ENCODE measurements at places on chromosomes 1 and 21.
A peak's percentile ranks its signal among the peaks of the same experiment; 100 is the strongest.

- no peak for DNase-seq
Measured at GRCh38 chr1:101905283-101905835, 91.4 kb downstream of the OLFM3 start.

DNA sequence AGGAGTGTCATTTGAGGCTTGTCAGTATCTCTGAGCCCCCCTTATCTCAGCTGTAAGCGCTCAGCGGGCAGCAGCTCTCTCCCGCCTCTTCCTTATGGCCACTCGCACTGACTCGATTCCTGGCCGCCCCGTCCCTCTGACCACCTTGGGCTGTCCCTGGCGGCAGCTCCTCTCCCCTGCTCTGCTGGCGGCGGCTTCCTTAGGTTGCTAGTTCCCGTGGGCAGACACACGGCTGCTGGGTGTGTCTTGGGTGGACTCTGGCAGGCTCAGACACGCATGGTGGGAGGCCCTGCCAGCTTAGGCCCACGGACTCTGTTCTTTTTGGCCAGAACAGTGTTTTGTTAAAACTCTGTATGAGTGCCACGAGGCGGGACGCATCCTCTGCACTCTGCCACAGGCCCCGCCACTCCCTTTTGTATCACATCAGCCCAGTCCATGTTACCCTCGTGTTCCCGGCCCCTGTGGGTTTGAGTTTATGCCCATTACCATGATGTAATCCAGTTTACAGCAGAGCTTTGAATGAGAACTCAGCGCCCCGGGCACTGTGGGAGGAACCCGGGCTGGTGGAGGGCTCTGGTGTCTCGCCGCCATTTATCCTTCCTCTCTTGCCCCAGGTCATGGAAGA lies 45.9 kb downstream of the COQ8A start:
- no peak for DNase-seq

GRCh38 chr21:45536301-45537081 lies 5.7 kb downstream of the SLC19A1 start:
- no peak for DNase-seq

GRCh38 chr1:94258873-94259331 lies 21.5 kb upstream of the ARHGAP29 start:
- peak; percentile 90 for DNase-seq

DNA sequence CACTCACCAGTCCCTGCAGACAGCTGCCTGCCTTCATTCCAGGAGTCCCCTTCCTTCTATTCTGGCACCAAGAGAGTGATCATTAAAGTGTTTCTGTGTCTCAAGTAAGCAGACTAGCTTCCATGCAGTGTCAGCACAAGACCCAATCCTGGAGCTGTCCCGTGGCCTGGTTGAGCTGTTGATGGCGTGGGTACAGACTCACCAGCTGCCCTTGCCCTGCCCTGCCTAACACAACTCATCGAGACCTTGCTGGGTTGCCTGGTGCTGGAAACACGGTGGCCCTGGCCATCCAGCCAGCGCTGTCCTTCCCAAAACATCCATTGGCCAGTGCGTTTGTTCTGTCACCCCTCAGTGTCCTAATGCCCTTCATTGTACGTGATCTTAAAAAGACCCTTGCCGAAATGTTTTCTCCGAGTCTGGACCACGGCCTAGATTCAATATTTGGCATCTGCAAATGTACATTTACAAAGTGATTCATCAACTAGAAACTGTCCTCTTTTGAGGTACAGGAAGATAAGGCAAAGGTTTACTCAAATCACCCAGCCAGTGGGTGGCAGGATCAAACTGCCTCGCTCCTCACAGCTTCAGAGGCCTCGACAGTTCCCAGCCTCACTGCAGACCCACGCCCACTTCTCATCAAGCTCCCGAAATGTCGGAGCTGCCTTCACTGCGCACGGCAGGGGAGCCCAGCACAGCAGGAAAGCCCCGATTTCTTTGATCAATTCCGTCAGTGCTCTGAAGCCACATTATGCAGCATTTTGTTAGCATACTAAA lies 494.2 kb downstream of the KIF26B start:
- DNase-seq, result no peak

- DNase-seq, result no peak
Measured at GRCh38 chr1:203954788-203955552, 93.6 kb downstream of the SNRPE start.

GRCh38 chr1:24111262-24111995 lies 506 bp downstream of the MYOM3 start:
- no peak for DNase-seq

- DNase-seq, result no peak
Measured at GRCh38 chr1:226432586-226433340, 24.9 kb upstream of the PARP1 start.

DNA sequence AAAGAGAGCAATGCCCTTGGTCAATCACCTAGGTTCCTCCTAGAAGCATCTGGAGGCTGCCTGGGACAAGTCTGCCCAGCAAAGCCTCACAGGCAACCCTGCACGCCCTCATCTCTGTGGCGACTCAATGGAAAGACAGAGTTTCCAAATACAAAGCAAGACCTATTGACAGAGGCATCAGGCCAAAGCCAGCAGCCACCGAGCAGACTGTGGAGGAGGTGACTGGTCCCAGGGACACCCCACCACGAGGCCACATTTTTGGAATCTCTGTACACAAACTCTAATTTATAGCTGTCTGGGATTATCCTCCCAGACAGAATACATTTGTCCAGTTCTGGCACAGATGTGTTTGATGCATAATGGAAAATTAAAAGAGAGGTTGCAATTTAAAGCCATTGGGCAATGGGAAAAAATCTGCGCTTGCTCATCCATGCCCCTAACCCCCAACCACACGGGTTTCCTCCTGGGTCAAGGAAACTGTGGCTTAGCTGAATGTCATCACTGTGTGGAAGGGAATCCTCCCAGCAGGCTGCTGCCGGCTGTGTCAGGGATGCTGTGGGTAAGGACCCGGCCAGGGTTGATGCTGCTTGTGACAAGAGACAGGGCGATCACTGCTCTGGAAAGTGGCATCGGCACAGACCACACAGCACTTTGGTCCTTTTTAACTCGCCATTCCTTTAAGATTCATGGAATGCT lies 14.3 kb downstream of the TSPAN2 start:
- DNase-seq, result no peak

- DNase-seq, result peak; percentile 56
Measured at GRCh38 chr1:15956150-15956549, 19.8 kb downstream of the ZBTB17 start.

- DNase-seq, result no peak
Measured at GRCh38 chr21:41520560-41521442, 12.8 kb upstream of the TMPRSS2 start.

GRCh38 chr1:6321205-6321604 lies 60.3 kb upstream of the GPR153 start:
- no peak for DNase-seq

DNA sequence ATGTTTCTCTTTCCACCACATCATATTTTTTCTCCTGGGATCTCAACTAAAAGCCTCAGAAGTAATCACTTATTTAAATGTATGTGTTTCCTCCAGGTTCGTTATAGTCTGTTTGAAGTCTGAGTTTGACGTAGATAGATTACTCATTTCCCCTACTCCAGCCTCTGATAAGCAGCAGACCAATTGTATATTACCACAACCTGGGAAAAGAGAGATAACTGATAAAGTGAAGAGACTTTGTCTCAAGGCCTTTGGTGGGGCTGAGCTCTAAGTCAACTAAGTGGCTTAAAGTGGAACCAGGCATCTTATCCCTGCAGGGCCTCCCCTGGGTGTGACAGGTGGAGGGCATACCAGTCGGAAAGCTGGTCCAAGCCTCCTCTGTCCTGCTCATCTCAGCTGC lies 34.9 kb upstream of the CACNA1E start:
- DNase-seq, result no peak

DNA sequence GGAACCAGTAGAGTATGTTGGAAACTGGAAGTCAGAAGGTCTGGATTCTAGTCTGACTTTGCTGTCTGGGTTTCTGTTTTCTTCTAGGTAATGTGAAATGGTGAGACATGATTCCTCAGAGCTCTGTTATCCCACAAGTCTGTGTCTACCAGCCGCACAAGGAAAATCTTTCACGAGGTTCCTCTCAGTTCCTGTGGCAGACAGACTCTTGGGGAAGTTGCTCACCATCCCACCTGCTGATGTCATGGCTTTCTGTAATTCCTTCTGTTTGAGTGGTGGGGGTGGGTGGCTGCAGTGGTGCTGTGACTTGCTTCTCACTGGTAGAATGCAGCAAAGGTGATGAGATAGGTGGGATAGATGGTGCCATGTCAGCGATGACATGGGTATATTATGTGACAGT lies 17.1 kb upstream of the SCMH1 start:
- DNase-seq, result no peak

- no peak for DNase-seq
Measured at GRCh38 chr1:161051219-161051618, 5.4 kb upstream of the USF1 start.

- no peak for DNase-seq
Measured at GRCh38 chr1:232319518-232320210, 310.3 kb downstream of the SIPA1L2 start.

GRCh38 chr1:155184835-155185782 lies 11.5 kb downstream of the TRIM46 start:
- no peak for DNase-seq

DNA sequence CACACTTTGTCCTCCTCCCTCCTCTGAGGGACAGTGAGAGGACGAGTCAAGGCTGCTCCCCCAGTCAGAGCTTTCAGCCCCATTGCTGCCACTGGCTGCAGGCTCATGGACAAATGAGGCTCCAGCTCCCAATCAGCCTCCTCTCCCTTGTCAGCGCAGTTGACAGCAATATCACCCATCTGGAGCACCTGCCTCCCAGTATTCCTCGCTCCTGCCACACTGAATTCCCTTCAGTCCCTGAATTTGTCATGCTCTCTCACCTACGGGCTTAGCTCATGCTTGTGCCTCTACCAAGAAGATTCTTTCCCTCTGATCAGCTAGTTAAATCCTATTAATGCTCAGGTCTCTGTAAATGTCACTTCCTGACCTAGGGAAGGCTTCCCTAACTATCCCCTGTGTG lies 54.4 kb upstream of the SYT6 start:
- DNase-seq, result no peak

DNA sequence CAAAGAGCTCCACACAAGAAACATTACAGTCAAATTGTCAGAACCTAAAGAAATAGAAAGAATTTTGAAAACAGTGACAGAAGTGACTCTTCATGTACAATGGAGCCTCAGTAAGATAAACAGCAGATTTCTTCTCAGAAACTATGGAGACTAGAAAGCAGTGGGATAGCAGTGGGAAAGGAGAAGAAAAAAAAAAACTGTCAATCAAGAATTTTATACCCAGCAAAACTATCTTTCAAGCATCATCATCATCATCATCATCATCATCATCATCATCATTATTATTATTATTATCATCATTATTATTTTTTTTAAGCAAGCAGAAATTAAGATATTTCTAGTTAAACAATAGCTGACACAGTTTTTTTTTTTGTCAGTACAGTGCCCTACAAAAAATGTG lies 24.2 kb downstream of the CEP170 start:
- peak; percentile 34 for DNase-seq

GRCh38 chr1:236880209-236880608 lies 85.1 kb downstream of the MTR start:
- no peak for DNase-seq

DNA sequence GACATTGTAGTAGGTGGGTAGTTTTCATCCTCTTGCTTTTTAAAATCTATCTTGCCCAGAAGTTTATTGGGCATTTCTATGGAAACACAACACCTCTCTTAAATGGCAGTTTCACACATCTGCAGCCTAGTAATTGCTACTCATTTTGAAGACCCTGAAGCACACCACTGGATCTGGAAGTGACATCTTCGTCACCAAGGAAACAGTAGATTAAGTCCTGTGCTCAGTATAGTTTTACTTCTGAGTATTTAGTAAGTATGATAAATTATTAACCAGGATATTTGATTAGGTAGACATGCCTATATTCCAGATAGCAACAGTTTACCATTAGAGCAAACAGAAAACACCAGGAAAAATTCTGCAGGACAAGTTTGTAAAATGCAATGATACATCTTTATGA lies 48.7 kb downstream of the UCK2 start:
- DNase-seq, result no peak

DNA sequence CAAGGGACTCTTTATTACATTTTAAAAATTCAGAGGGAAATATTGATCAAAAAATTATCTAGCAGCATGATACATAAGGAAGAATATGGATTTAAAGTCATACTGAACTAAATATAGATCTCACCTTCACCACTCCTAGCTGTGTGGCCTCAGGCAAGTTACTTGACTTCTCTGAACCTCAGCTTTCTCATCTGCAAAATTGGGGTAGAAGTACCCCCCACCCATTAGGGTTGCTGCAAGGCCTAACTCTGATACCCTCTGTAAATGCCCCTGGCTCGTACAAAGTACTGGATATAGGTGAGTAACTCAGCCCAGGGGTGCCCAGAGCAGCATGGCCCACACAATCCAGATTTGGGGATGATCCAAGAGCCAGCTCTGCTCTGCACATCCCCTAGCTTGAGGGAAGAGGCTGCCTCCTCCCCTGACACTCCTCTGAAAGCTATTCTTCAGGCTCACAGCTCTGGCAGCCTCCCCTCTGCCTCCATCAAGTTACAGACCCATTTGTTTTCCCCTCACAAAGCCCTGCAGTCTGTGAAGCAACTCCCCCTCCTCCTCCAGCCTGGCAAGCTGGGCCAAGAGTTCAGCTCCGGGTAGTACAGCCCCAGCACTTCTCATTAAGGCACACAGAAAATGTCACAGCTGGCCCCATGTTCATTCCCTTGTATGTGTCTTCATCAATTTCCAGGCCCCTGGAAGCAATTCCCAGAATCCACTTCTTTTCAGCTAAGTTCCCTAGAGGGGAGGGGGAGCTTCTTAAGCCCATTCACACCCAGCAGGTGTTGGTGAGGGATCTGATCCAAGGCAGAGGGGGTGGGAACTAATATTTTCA lies 143.7 kb downstream of the PLPP3 start:
- no peak for DNase-seq

GRCh38 chr1:57060451-57060850 lies 94.6 kb upstream of the C8B start:
- DNase-seq, result no peak

- no peak for DNase-seq
Measured at GRCh38 chr1:55298167-55298894, 83.2 kb upstream of the USP24 start.

All from fibroblast of skin of right quadriceps (primary cell).